ENCODE measurements at places on chromosomes 12 and 14.

DNA sequence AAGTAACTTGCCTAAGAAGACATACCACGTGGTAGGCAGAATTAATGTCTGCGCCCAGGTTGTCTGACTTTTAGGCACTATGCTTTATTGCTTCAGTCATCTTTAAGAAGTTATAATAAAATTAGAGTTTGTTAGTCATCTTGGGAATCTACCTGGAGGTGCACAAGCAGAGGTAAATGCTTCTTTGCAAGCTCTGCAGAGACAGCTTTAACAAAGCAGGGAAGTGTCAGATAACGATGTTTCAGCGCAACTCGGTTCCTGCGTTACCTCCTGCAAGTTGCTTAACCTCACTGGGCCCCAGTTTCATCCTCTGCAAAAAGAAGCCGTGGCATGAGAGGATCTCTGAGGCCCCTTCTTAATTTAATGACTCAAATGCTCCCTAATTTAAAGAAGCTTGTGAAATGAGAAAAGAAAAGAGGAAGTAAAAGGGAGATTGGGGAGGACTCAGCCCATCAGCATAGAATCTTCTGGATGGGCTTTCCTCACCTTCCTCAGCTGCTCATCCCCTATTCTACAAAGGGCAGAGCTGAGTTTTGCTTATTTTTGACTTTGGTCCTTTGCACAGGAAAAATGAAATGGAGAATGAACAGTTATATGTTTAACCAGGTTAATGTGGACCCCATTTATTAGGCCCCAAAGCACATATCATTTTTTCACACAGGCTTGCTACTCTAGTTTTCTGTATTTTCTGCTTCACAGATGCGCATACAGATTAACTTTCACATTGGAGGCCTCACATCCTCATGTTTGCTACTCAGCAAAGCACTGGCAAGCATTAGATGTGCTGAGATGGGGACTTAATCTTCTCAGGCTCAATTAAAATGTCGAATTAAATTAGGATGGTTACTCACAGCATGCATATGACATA, 5.1 kb downstream of the ARHGDIB start:
- no peak for DNase-seq

- DNase-seq, result no peak
These were observed 572.3 kb downstream of the PRKD1 start for GRCh38 chr14:29355331-29355730.

DNA sequence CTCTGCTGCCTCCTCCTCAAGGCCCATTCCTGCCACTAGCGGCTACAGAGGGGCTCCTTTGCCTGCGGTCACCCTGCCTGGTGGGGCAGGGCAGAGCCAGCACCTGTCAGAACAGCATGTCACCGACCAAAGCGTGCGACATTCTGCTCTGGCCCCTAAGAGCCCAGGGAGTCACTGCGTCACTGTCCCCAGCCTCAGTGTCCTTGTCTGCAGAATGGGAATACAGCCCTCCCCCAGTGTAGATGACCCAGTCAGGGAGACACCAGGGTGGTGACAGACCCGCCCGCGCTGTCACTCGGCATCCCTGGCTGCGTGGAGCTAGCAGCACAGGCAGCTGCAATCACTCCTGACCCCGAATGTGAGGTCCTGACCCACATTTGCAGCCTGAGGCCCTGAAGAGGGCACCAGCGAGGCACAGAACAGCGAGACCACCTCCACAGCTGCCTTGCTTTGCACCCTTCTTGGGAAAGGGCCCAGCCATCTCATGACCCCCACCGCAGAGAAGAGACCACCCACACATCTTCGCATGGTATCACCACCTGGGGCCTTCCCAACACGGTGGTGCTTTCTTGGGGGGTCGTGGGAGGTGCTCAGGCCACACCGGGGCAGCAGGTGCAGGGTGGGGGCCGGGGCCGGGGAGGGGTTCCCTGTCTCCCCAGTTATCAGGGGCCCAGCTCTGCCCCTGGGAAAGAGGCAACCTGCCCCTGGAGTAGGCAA, 2.5 kb downstream of the AHNAK2 start:
- DNase-seq, result no peak

DNA sequence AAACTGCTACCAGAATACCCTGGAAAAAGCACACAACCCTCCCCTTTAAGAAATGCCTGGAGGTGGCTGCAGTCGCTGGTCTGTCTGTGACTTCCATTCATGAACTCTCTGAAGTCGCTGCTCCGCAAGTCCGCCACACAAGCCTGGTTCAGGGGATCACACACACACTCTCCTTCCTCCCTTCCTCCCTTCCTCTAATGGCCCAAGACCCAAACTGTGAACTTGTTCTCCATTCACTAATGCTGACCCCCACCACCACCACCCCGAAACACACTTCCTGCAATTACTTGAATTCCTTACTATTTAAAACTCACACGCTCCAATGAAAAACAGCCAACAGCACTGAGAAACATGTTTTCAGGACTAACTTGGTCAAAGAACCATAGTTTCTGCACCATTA, 1.0 kb upstream of the LMO3 start:
- no peak for DNase-seq

GRCh38 chr12:52662918-52663229, 10.9 kb upstream of the KRT2 start:
- no peak for DNase-seq

GRCh38 chr12:25852792-25853191, 105.7 kb upstream of the RASSF8 start:
- no peak for DNase-seq

DNA sequence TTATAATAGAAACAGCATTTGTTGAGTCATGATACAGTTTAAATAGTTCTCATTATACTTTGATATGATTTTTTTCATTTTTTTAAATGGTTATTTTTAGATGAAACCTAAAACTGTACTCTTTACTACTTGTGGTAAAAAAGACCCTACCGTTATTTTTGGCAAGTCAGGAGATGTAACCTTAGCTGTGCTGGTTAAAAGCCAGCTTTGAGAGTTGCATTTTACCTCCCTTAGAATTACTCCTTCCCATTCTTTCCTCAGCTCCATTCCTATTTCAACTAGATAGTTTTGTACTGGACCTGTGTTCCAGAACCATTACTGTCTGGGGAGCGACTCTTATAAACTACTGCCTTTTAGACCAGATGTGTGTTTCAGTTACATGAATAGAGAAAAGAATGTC, 92.0 kb downstream of the RAD51B start:
- DNase-seq, result no peak

GRCh38 chr14:91919814-91920213, 27.7 kb downstream of the FBLN5 start:
- no peak for DNase-seq

Data from thoracic aorta (tissue), 2 donors.